ENCODE measurements at places on chromosomes 16 and 17.

GRCh38 chr17:1002412-1002753, 5.5 kb downstream of the TIMM22 start:
- no peak for DNase-seq

DNA sequence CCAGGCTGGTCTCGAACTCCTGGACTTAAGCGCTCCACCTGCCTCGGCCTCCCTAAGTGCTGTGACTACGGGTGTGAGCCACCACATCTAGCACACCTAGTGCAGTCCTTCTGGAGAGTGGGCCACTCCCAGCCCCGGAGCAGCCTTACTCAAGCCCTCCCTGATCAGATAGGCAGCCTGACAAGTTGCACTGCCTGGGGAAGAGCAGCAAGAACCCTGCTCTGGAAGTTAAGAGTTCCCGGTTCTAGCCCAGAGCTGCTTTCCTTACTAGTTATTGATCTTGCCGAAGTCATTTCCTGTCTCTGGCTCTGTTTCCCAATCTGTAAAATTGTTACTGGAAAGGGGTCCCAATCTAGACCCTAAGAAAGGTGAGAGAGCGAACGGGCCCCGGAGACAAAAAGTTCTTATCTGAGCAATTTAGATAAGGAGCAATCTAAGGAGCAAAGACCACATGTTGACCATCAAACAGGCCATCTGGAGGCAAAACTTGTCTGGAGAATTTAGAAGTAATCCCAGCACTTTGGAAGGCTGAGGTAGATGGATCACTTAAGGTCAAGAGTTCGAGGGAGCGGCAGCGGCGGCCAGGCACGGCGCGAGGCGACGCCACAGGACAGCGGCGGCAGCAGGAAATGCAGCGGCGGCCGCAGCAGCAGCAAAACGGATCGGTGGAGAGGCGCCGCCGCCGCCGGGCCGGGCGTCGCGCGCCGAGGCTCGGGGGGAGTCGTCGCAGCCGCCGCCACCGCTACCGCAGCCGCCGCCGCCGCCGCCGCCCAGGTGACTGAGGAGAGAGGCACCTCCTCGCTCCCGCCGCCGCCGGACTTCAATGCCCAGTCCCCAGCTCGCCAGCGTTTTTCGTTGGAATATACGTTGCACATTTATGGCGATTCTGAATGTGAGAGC, 4.3 kb upstream of the NAGLU start:
- DNase-seq: peak; percentile 60

DNA sequence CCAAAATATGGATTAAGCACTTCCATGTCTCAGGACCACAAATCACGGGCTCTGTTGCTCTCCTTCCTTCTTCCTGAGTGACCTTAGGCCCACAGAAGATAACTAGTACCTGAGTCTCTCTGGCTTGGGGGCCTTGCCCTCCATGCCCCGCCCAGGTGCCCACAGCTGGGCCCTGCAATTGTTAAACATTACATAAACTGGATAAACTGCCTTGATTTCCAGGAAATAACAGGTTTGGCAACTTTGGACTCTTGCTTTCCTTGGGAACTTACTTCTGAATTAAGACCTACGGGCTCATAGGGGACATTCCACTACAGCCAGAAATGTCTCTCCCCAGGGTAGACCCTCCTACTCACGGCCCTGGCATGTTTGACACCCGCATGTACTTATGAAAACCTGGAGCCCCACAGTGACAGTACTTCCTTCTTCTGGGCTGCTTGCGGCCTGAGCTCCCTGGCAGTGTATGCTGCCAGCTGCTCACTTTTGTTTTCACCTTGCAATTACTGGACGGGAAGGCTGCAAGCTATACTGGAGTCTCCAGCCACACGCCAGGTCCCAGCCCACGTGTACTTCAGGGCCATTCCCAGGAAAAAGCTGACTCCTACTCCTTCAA, 2.3 kb upstream of the UBALD2 start:
- DNase-seq: no peak

DNA sequence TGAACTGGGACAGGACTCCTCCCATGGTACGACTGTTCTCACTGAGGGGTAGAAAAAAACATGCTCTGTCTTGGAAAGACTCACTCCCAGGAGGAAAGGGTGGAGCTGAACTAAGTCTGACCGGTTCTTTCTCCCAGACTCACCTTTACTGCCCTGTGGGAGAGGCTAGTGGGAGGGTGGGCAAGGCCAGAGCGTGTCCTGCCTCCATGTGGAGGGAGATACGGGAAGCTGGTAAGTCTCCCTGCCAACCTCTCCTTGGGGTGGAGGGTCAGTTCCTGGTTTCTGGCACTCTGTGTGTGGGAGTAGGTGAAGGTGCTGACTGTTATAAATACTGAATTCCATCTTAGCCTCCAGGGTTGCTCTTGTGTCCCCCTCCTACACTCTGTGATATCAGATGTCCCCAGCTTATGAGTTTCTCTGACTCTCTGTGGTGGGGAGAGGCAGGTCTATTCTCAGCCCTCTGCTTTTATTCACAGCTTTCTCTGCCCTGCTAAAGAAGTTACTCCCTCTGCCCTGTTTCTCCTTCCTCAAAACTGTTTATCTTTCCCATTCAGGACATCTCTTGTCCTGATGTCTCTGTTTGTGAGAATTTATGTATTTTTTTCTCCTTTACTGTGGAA, 26.9 kb upstream of the FAM20A start:
- no peak for DNase-seq

GRCh38 chr16:13923703-13924298, 3.8 kb downstream of the ERCC4 start:
- no peak for DNase-seq
